ENCODE measurements at places on chromosomes 4 and X.

GRCh38 chr4:162959046-162959445 is 207.6 kb downstream of the NAF1 start:
- no peak for DNase-seq

- DNase-seq, result no peak
Measured at GRCh38 chr4:25859429-25860148, 3.2 kb downstream of the SEL1L3 start.

- DNase-seq, result no peak
Measured at GRCh38 chrX:155997436-155997835, at the start of gene IL9R. IL9R (plus strand) TSS chrX:155997696; CDS start chrX:155997760, 64 bp downstream.

DNA sequence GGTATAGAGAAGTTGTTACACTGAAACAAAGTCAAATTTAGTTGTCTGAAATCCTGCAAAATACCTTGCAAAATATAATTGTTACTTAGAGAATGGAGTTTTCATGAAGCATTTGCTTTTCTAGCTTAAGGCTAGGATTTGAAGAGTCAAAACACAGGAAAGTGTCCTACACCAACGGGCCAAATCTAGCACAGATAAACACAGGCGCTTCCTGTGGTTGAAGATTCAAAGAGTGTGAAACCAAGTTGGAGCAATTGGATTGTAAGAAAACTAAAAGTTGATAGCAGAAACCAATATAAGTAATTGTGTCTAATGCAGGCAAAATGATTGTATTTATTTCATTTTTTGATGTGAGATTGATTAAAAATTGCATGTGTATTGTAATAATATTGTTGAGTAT is 2002.5 kb upstream of the TENM3 start:
- no peak for DNase-seq

DNA sequence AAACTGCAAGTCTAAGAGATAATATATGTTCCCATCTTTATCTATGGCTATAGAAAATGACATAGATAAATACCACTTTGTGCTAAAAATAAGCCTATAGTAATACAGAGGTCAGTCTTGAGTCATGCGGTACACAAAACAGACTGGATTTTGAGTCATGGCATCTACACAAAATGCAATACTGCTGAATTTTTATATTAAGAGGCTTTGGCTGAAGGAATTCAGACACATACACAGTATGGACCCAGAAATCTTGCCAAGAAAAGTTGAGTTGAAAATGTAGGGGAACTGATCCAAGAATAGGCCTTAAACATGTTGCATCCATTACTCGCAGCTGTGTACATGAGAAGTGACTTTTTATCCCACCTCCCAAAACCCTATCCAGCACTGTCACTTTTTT is 184.4 kb downstream of the TENM3 start:
- no peak for DNase-seq

GRCh38 chrX:40154853-40155588 is 57.3 kb upstream of the BCOR start:
- DNase-seq, result no peak

DNA sequence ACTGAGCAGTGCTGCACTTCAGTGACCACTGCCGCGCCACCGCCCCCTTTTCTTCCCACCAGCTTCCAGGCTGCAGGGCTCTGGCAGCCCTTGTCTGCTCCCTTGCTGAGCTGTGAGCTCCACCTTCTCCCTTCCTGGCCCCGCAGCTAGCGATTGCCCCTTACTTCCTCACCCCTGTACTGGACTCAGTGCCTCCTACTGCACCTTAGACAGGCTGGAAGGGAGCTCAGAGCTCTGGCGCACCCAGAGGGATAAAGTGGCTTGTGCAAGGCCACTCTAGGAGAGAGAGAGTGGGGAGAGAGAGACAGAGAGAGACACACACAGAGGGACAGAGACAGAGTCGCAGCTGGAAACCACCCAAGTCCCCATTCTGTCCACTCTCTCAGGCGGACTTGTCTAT is 6.0 kb downstream of the RASL11B start:
- DNase-seq, result no peak

GRCh38 chr4:623914-624566 is 1.3 kb upstream of the PDE6B start:
- DNase-seq, result no peak

DNA sequence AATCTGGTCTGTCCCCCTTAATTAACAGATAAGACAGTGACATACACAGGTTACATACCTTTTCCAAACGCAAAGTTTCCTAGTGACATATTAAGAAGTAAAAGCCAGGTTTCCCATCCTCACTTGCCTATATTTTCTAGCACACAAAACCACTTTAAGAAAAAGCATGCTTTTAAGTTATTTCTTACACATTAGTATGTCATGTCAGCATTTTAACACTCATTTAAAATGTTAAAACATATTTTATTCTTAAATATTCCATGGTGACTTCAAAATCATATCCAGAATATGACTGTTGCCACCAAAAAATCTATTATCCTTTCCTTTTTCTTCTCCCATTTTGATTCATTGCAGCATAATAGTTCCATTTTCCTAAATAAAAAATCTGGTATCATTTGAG is 1830.2 kb downstream of the STIM2 start:
- no peak for DNase-seq

DNA sequence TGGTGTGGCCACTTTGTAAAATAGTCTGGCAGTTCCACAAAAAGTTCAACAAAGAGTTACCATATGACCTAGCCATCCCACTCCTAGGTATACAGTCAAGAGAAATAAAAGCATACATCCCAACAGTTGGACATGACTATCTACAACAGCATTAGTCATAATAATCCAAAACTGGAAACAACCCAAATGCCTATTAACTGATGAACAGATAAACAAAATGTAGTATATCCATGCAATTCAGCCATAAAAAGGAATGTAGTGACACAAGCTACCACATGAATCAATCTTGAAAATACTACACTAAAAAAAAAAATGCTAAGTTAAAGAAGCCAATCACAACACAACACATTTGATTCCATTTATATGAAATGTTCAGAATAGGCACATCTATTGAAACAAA is 16.1 kb downstream of the MED14 start:
- DNase-seq, result no peak

DNA sequence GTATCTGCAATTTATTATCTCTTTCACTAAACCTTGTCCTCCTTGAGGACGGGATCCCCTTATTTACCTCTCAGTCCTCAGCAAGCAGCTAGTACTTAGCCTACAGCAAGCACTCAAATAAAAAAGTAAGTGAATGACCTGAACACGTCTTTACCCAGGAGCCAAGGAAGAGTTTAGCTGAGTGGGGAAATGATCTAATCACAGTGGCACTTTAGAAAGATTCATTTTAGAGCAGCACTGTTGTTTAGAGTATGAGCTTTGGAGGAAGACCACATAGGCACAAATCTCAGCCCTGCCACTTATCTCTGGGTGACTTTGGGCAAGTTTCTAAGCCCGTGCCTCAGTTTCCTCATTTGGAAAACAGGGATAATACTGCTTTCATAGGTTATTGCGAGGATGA is 2.7 kb downstream of the FAM120C start:
- DNase-seq, result no peak

GRCh38 chrX:25156323-25156722 is 140.6 kb upstream of the ARX start:
- peak; percentile 46 for DNase-seq

GRCh38 chrX:10102046-10102704 is 54.6 kb upstream of the CLCN4 start:
- no peak for DNase-seq

- no peak for DNase-seq
Measured at GRCh38 chr4:133808151-133808550, 393.4 kb downstream of the PABPC4L start.

GRCh38 chrX:123665197-123665596 is 67.7 kb downstream of the THOC2 start:
- DNase-seq, result no peak

DNA sequence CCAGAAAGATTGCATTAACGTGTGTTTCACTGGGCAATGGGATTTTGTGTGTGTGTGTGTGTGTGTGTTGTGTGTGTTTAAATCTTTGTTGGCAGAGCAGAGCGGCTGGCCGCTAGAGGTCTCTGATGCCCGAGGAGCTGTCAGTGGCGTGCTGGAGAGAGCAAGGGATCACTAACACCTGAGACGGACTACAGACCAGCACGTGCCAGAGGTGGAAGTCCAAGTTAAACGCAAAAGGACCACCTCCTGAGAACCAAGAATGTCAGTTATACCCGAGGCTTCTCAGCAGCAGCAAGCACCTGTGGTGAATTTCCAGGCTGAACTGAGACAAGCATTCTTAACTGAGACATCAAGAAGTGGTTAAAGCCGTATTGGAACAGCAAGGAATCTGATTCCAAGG is 9.0 kb upstream of the SLC25A14 start:
- no peak for DNase-seq

DNA sequence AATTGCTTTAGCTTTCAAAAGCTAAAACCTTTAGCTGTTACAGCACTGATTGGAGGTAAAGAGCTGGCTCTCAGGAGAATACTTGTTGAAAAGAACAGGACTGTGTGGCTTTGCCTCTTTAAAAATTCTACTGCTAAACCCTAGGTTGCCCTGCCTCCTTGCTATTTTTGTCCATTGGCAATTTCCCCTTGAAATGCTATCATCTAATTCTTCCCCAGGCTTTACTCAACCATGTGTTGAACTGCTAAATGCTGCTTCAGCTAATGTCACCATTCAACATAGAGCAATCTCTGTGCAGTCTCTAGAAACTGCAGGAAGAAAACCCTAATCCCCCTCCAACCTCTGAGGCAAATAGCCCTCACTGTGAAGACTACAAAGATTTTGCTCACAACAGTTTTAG is 203.7 kb upstream of the ARX start:
- DNase-seq, result no peak

- no peak for DNase-seq
Measured at GRCh38 chrX:3733043-3733430, 19.6 kb upstream of the PRKX start.

DNA sequence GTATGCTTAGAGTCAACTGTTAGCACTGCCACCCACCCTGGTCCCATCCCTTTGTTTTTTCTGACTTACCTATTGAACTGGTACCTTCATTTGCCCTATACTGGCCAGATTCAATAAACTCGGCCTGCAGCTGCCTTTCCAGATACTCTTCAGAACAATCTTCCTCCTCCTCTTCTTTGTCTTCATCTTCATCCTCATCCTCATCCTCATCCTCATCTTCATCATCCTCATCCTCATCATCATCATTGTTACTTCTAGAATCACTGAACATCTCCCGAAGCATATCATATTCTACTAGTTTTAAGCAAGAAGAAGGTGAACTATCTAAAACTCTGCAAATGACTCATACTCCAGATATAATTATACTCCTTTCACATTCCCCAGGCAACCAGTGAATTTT is 14.9 kb downstream of the TAF7L start:
- no peak for DNase-seq

GRCh38 chrX:114619874-114620273 is 36.0 kb downstream of the HTR2C start:
- no peak for DNase-seq

Measured in brain pericyte (primary cell).